Mucosa of descending colon (tissue), 3 donors: ENCODE measurements at places on chromosomes 7 and 10. TPM values are rescaled to one million over a fixed set of nuclear protein-coding genes. Genes with fewer than 3 reads are reported as not detected.

CDHR1 gene
- total RNA-seq = 169 TPM

ZMIZ1 gene
- total RNA-seq = 89.1 TPM

NPFFR1 gene
- total RNA-seq = 0.06 TPM

- DNase-seq = no peak
Measured at GRCh38 chr10:30348378-30348776, 701 bp downstream of the MTPAP start.

DNA sequence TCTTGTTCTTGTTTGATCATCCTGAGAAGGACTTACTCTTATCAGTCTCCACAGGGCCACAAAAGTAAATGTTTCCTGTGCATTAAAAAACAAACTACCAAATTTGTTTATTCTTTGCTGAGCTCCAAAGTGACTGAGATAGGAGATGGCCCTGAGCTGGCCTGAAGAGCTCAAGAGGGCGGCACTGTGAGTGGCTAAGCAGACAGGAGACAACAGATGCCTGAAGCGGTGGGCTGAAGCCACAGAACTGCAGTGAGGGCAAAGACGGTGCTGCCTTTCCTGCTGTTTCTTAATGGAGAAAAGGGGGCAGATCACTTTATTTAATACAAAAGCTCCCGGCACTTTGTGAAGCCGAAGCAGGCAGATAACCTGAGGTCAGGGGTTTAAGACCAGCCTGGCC lies 379.6 kb downstream of the ARL4A start:
- DNase-seq = no peak

- DNase-seq = no peak
Measured at GRCh38 chr7:96090756-96091155, 231.1 kb downstream of the SLC25A13 start.

- no peak for DNase-seq
Measured at GRCh38 chr10:7428673-7429350, 18.0 kb upstream of the SFMBT2 start.

DNA sequence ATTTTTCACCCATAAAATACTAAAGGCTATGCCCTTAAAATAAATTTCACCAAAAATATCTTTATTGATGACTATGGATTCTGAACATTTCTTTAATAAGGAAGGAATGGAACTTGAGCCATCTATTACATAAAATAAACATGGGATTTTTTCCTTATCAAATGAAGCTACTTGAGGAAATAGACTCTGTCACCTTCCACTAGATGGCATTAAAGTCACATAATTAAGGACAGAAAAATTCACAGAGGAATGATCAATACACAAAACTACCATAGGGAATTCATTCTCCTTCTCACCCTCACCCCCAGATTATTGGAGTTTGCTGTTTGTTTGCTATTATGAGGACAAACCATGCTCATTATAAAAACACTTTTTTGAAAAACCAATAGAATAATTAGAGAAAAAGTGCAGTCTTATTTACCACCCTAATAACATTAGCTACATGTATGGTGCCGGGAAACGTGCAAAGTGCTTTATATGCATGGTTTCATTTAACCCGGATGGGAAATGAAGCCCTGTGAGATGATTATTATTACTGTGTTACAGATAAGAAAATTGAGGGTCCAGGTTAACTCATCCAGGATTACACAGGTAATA lies 21.1 kb upstream of the FOXI2 start:
- no peak for DNase-seq
